ENCODE measurements at places on chromosomes 12 and 14.

GRCh38 chr12:67698672-67699581, 50.4 kb downstream of the DYRK2 start:
- peak; percentile 70 for DNase-seq

GRCh38 chr14:73714656-73715081, 485 bp upstream of the PNMA1 start:
- no peak for DNase-seq

- DNase-seq = no peak
These were observed 169.7 kb upstream of the OTX2 start for GRCh38 chr14:56979936-56980335.

DNA sequence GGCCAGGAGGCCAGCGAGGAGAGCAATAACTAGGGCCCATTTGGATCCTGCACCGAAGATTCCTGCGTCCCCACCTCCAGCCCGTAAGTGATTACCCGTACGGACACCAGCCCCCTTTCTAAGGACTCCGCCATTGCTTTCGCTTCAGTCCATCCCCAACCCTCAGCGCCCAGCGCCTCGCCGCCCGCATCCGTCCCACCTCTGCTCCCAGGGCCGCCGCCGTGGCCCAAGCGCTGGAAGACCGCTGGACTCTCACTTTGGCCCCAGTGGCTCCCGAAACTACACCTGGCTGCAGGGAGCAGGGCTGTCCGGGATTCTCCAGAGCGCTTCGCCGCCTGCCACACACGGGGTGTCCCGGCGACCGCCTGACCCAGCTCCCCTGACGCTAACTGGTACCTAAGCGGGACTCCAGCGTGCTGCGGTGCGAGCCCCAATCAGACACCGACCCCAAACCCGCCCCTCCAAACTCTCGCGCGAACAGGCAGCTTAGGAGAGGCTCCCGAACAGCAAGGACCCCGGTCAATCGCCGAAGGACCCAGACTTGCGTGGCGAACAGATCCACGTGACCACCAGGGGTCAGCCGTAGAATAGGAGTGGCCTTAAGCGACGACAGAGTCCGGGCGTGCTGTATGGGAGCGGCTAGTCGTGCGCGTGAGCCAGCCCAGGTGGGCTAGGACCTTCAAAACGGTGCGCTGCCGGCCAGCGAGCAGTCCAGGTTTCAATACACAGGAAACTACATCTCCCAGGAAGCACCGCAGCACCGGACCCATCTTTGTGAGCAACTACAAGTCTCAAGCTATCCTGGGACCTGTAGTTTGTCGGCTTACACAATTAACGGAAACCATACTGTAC, at the start of gene CNPY2:
TSS of gene CNPY2 (minus strand) at position 367 of the 852 bp plus-strand sequence. CDS start 771 bp downstream, outside the sequence.
- peak; percentile 98 for DNase-seq
